ENCODE measurements at places on chromosomes 6 and 20.

DNA sequence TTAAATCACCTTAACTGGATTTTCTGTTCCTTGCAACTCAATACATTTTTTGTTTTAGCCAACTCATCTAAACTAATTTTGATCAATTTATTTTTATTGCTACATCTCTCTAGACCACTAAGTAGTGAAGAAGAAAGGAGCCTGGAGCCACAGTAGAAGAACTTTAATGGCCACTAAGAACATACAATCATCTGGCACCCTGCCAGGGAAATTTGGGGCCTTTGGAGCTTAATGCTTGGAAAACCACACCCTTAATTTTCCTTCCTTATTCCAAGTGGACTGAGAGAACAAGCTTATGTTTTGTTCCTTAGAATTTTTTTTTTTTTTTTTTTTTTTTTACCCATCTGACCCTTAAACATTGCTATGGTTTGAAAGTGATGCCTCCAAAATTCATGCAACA, 12.0 kb upstream of the GMDS start:
- DNase-seq, result no peak

DNA sequence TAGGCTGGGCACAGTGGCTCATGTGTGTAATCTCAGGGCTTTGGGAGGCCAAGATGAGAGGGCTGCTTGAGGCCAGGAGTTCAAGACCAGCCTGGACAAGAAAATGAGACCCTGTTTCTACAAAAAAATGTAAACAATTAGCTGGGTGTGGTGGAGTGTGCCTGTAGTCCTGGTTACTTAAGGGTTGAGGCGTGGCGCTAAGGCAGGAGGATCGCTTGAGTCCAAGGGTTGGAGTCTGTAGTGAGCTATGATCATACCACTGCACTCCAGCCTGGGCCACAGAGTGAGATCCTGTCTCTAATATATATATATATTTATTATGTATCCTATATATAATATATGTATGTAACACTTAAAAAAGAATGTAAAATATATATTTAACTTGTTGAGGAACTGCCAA, 7.9 kb upstream of the ABRACL start:
- DNase-seq, result no peak

GRCh38 chr20:15546525-15547023, 1026.7 kb downstream of the KIF16B start:
- DNase-seq, result no peak

DNA sequence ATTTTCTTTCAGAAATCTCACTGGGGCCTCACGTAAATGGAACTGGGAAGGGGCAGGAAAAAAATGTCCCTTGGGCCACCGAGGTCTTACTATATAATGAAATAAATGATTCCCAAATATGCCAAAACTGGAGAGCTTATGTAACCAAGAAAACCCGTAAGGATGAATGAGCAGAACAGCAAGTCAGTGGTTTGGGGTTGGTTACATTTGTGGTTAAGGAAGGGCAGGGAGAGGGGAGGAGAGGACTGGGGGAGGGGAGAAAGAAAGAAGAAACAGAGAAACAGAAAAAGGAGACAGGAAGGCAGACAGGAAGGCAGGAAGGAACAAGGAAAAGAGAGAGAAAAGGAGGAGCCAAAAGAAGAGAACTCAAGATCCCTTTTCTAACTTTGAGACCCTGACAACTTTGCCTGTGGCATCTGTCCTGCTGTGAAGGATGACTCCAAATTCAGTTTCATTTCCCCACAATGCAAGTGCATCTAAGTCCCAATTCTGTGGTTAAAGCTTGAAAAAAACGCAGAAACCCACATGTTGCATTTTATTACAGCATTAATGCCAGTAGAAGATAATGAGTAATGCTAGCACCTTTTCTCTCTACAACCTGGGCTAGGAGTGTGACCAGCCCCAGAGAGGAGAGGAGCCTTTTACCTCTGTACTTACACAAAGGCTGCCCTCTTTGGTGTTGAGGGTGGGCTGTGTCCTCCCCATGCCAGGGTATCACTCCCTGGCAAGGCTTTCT, 10.8 kb upstream of the ARMC2 start:
- DNase-seq, result no peak

DNA sequence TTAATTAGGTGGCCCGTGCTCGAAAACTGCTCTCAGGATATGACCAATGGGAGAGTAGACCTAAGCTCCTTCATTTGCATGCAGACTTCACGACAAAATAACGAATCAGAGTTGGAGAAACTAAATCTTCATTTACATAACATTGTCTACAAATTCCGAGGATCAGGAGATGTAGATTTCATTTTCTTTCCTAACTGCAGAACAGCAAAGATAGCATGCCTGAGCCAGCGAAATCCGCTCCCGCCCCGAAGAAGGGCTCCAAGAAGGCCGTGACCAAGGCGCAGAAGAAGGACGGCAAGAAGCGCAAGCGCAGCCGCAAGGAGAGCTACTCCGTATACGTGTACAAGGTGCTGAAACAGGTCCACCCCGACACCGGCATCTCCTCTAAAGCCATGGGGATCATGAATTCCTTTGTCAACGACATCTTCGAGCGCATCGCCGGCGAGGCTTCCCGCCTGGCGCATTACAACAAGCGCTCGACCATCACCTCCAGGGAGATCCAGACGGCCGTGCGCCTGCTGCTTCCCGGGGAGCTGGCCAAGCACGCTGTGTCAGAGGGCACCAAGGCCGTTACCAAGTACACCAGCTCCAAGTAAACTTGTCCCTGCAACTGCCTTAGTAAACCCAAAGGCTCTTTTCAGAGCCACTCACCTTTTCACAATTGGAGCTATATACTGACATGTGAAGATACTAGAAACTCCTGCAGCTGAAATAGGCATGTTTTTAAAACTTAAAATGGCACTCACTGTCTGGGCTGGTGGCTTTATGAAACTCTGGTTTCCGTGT, 96.5 kb downstream of the HFE start:
- peak; percentile 65 for DNase-seq

- DNase-seq, result no peak
Observed at GRCh38 chr6:19157486-19157885, 679.7 kb upstream of the ID4 start.

DNA sequence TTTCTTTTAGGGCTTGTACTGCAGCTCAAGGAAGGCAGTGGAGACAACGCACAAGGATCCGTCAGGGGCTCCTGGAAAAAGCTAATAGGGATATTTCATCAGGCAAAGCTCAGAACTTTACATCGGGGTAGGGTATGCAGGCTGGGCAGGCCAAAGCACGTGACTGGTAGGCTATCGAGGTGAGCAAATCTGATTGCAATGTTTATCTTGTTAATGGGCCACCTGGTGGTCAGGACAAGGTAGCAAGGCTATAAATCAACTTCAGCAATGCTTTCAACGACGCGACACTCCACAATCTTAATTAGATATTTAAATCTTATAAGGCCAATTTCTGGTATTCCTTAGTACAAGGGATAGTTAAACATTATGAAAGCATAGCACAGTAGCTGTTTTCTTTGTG, 1302.8 kb upstream of the EYS start:
- DNase-seq, result no peak

GRCh38 chr6:123759472-123759871, 44.2 kb upstream of the NKAIN2 start:
- DNase-seq, result no peak

GRCh38 chr6:42158011-42158410, 15.2 kb upstream of the GUCA1A start:
- DNase-seq, result no peak

GRCh38 chr6:44234101-44235025, 11.0 kb downstream of the SLC29A1 start:
- peak; percentile 53 for DNase-seq

DNA sequence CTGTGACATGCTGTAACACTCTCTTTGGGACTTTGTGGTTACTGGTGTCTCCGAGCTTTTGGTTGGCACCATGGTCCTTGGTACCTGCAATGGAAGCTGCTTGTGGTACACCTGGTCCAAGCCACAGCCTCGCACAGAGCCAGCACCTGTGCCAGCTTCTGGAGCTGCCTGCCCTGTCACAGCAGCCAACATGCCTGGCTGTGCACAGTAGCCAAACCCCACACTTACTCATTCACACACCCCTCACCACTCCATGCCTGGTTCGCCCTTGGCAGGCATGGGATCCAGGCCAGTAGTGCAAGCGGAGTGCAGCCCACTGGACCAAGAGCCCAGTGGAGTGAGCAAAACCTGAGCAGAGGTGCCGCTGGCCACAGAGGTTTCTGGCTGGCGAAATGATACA, 459.9 kb downstream of the TBC1D32 start:
- DNase-seq, result no peak

DNA sequence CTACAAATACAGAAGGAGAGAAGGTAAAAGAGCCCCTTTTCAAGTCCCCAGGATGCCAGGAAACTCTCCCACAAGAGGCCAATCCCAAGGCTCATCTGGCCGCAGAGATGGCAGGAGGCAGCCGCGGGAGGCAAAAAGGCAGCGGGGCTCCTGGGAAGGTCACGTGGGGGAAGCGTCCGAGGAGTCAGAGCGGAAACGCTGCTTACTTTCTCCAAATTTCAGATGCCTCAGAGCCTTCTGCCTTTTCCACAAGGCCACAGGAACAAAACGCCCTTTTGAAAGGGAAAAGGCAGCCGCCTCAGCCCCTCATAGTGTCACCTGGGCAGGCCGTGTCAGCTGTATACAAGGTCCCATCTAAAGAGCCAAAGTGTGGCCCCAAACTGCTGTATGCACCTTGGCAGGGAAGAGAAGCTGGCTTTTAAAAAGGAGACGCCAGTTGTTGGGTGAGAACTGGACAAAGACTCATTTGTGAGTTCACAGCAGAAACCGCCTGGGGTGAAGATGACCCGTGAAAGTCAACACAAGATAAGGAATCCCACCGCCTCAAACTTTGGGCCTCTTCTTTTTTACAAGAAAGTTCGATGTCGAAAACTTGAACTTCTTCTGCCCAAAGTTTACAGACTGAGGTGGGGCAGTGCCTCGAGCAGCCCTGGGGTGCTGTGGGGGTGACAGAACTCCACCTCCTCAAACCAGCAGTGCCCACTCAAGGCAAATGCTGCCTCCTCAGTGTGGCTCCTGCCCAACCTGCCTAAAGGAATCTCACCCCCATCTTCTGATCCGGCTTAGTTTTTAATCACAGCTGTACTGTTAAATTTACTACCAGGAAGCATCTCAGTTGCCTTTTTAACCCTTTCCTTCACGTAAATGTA, 45.4 kb downstream of the EZR start:
- DNase-seq, result no peak

- no peak for DNase-seq
Observed at GRCh38 chr20:39913274-39913673, 775.8 kb downstream of the MAFB start.

- no peak for DNase-seq
Observed at GRCh38 chr20:41534170-41534569, 84.0 kb downstream of the CHD6 start.

- no peak for DNase-seq
Observed at GRCh38 chr6:16676978-16677377, 84.3 kb downstream of the ATXN1 start.

GRCh38 chr6:134307870-134308269, 10.0 kb downstream of the SGK1 start:
- no peak for DNase-seq

DNA sequence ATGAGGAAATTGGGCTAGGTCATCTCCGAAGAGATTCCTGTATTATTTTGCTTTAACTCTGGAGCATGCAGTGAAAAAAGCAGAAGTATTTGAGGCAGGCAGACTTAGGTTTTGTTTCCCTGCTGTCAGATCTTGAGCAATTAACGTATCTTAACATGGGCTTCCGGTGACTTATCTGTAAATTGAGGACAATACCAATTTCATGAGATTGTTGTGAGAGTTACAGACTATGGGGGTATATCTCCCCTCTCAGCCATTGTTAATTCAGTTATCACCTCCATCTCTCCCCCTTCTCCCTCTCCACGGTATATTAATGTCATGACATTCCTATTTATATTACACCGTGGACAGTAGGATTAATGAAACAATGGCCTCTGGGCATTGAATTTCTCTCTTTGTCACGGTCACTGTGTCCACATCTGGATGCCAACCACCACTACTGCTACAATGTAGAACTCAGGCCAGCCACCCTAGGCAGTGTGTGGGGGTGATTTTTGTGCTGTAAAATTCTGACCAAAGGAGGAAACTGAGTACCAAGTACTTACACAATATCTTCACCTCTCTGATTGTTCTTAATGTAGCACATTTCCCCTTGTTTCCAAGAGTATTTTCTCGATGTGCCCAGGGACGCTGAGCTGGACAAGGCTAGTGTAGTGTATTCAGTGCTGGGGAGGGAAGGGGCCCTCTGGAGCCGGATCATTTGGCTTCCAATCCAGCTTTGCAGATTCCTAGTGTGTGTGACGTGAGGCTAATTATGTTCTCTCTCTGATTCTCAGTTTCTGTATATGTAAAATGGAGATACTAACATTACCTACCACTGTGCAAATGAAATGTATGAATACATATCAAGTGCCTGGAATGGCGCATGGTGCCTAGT, 77.2 kb downstream of the GCNT2 start:
- no peak for DNase-seq

DNA sequence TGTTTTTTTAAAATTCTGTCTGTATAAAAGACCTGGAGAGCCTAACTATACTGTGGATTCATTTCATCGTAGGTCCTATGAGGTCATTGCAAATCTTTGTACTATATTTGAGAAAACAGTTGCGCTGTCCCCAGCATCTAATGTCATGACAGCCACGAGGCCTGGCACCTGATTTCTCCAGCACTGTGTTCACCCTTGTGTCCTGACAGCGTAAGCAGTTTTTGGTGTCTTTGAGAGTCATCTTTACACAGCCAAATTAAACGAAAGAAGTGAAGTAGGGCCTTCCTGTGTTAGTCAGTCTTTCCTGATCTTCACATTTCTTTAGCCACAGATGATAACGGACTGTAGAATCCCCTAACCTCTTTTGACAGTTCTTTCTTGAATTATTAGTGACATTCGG, 70.6 kb upstream of the PHACTR2 start:
- DNase-seq, result no peak

All from germinal center (tissue), 1 donor.